ENCODE measurements at places on chromosomes 7 and 10.
A peak's percentile ranks its signal among the peaks of the same experiment; 100 is the strongest.

DNA sequence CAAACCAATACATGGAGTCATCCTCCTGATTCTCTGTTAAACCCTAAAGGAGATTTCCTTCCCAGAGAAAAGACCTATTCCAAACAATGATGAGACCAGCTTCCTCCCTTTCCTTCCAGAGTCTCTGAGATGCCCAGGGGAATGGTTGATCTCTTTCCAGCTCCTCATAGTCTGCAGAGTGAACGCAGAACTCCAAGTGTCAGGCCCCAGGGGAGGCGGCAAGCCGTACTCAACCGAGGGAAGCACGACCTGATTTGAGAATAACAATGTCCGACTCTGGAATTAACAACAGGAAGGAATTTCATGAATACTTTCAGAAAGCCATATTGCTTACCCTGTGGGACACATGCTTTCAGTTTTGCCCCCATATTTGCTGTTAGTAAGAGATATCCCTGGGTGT, 241.7 kb upstream of the GLI3 start:
- DNase-seq, result no peak

- no peak for DNase-seq
Observed at GRCh38 chr10:103921750-103922195, 3.8 kb upstream of the STN1 start.

DNA sequence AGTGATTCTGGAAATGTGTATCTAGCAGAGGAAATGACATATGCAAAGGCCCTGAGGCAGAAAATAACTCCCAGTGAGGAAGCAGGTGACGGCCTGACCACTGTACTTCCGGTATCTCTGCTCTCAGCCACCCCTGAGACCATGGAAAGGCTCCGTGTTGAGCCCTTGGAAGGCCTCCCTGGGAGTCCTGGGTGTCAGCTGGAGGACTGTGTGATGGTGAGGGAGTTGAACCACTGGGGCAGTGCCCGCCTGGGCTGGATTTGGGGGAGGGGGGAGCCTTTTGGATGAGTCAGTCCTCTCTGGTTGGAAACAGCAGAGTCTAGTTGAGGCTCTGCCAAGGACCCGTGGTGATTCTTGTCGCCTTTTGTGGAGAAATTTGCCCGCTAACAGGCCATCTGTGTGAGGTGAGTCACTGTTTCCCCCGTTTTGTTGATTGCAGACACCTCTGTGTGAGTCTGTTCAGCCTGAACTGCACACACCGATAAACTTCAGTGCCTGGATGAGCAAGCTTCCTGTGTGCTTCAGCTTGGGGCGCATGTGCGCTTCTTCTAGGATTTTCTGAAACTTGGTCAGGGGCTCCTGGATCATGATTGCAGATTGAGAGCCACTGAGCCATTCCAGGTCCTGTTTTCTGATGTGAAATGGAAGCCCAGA, 98.6 kb downstream of the GRK5 start:
- no peak for DNase-seq

GRCh38 chr7:36999626-37000485, 275.6 kb upstream of the AOAH start:
- DNase-seq, result no peak

- DNase-seq, result peak; percentile 66
Observed at GRCh38 chr10:13839430-13839990, 252.7 kb downstream of the PRPF18 start.

- DNase-seq, result no peak
Observed at GRCh38 chr10:73655990-73656298, at the start of gene SYNPO2L. Gene SYNPO2L, minus strand, starts transcription at chr10:73656029. Its CDS starts 107 bp downstream, at chr10:73655922.

- DNase-seq, result peak; percentile 63
Observed at GRCh38 chr10:33381451-33382215, 47.2 kb upstream of the NRP1 start.

DNA sequence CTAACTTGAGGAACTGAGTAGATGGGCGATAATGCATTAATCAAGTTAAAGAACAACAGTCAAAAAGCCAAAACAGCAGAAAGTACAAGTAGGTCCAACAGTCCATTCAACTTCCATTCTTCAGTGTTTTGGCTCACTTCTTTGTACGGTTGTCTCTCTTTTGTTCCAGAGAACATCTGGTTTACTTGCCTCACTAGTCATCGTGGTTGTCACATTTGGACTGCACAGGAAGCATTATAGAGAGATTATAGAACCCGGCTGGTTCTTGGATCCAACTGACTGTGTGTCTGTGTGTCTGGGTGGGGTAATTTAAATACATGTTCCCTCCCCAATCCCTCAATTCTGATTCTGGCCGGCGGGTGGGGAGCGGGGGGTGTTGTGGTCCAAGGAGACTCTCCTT, 1.8 kb upstream of the CEP41 start:
- no peak for DNase-seq

DNA sequence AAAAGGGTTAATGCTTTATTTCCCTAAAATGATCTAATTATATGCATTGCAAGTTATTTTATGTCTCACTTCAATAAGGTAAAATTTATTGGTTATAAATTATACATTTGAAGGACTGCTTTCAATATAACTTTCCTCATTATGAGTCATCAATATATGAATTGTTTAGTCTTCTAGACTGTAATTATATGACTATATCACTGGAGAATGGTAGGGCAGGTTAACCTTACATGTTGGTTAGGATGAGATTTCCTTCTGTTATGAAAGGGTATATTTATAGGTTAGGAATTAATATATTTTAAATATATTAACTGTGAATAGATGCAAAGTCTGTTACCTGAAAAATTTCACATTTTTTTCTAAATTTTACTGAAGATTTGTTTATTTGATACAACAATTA, 406.4 kb upstream of the ETV1 start:
- no peak for DNase-seq

DNA sequence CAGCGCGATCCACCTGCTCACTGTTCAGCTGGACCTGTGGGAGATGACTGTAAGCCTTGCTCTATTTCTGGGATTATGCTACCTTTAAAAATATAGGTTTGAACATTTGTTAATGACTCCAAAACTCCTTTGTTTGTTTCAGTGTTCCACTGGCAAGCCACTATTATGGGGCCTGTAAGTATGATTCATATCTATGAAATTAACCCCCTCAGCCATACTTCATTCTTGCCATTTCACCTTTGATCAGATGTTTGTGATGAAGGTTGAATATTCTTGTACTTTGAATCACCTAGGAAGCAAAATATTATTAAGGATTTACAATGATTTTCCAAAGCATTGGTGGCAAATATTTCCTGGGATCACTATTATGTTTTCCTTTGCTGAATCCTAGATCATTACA, 23.9 kb upstream of the TFAM start:
- DNase-seq, result no peak

DNA sequence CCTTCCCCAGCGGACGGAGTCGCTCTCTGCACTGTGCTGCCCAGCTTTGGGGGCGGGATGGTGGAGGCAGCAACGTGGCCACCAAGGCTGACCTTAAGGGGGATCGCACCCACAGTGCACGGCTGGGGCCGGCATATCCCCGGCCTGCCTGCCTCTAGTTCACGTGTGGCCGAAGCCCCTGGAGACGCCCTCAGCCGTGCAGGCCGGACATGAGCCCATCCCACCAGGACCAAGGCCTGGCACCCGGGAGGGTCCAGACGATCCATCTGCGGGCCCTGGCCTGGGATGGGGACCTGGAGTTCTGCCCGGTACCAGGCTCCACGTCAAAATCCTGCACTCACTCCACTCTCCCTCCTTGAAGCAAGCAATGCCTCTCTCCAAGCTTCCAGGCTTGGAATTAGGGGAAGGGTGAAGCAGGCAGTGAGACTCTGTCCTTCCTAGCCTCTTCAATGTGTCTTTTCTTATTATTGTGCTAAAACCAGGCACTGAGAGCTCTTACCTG, 520.8 kb downstream of the REEP3 start:
- DNase-seq, result no peak

DNA sequence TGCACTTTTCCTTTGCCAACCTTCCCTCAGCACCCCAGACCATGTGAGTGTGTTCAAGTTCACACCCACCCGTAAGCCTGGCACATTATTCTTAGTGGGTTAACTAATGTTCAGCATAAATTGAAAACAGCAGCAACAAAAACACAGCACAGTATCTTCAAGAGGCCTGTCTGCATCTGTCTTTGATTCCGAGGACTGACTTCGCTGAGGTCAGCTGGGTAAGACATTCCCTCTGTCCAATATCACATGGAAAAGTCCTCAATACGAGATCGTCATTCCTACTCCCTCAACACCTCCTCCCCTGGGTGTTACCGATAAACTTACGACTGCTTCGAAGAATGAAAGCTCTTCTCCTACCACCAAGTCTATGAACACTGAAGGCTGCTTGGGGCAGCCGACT, 218.8 kb downstream of the SFMBT2 start:
- no peak for DNase-seq

DNA sequence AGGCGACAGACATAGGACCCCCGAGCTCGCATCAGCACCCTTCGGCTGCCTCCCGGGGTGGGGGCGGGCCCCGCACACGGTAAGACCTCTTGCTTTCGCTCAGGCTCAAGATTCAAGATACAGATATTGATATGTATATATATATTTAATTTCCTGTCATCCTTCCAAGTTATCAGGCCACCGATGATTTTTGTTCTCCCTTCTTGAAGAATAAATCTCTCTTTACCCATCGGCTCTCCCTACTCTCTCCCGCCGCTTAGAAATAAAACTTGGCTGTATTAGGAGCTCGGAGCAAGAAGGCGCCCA, 603 bp downstream of the ADRA2A start:
- DNase-seq, result no peak

DNA sequence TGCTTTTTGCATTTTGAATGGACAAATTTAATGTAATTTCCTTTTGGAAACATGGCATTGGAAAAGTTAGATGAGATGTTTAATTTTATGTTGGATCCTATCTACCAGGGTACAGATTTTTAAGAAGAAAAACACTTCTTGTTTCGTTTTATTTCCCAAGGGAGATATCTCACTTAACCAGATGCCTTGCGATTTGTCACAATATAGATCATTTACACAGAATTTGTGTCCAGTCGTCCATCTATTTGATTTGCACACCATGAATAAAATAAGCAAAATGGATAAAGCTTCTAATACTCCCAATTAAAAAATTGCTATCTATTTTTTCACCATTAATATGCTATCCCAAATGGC, 25.7 kb downstream of the HDAC9 start:
- DNase-seq, result no peak

DNA sequence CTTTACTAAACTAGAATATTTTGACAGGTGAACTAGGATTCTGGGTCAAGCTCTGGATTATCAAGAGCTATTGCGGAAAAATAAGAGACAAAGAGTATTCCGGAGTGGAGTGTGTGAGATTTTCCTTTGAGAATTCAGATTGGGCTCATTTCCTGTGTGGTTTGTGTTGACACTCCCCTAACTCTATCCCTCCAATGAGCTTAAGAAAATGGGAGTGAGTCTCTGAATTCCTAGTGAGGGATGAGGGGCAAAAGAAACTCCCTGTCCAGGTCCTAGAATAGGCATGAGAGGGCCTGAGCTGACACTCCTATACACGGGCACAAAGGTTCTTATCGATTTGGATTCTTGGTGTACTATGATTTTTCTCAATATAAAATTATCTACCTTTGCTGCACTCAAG, 10.2 kb downstream of the KLF14 start:
- DNase-seq, result no peak

- no peak for DNase-seq
Observed at GRCh38 chr10:132274581-132274980, 33.2 kb downstream of the STK32C start.

- DNase-seq, result no peak
Observed at GRCh38 chr7:80206763-80207162, 72.1 kb downstream of the GNAI1 start.

DNA sequence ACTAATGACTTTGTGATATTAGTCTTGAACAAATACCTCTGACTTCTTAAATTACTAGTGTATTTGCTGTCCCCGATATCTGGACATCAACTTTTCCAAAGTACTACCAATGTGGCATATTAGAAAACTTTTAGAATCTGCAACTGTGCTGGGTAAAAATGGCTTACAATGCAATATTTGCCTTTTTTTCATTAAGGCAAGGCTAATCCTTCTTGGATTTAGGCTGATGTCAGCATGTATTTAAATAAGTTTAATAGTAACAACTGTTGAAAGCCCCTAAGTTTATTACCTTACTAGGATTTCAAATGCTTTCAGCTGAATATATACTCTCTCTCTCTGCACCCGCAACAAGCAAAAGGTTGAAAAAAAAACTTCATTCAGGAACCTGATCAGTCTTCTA, 1232.3 kb downstream of the REEP3 start:
- DNase-seq, result no peak

DNA sequence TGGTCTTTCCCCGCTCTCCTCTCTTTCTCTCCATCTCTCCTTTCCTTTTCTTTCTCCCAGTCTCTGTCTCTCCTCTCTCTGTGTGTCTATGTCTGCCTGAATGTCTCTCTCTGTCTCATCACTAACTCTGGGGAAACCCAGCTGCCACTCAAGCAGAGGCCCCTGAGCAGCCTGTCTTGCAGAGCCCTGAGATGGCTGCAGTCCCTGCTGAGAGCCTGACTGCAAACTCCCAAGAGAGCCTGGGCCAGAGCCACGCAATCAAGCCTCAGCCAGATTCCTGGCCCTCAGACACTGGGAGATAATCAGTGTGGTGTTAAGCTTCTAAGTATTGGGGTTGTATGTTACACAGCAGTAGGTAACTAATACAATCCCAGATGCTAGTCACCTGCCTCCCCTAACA, 91.5 kb downstream of the PAXIP1 start:
- DNase-seq, result no peak

GRCh38 chr10:57973451-57973850, 294.2 kb downstream of the IPMK start:
- no peak for DNase-seq

- no peak for DNase-seq
Observed at GRCh38 chr10:3738855-3739350, 46.1 kb downstream of the KLF6 start.

GRCh38 chr10:1048732-1049424, at the start of gene IDI1:
Gene IDI1, minus strand, starts transcription at chr10:1049119. Its CDS starts 116 bp downstream, at chr10:1049003.
- DNase-seq, result peak; percentile 95

DNA sequence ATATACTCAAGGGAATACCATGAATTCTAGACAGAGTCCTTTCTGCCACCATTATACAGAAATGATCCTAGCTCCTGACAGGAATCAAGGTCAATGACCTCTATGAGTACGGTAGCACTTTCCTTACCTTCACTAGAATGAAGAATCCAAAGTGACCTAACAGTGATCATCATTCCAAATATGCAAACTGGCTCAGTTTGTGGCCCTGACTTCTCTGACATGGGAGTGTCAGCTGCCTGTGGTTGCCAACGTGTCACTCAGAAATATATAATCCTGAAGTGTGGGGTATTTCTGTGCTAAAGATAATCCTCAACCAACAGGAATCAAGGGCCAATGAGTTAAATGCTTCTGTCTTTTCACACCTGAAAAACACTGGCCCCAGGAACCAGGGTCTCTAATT, 45.7 kb downstream of the COPG2 start:
- no peak for DNase-seq

- DNase-seq, result no peak
Observed at GRCh38 chr10:113609704-113610108, 54.1 kb downstream of the NRAP start.

- DNase-seq, result no peak
Observed at GRCh38 chr10:47261556-47261955, 38.4 kb upstream of the GDF10 start.

- DNase-seq, result no peak
Observed at GRCh38 chr7:25636871-25637283, 408.6 kb upstream of the NPVF start.

Data from amniotic stem cell (primary cell).